GM12878 (cell line): ENCODE measurements at places on chromosomes 4 and X.

- DNase-seq: no peak
Measured at GRCh38 chr4:5893591-5893990, 705 bp upstream of the CRMP1 start.

DNA sequence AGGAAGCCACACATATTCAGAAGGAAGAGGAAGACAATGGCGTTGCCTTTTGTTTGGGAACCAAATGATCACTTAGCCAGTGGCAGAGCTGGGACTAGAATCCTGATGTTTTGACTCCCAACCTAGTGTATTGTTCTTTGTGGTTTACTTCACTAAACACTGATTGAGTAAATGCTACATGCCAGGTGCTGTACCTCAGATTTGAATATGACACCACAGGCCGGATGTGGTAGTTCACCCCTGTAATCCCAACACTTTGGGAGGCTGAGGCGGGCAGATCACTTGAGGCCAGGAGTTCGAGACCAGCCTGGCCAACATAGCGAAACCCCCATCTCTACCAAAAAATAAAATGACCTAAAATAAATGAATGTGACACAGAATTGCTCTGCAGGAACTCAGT lies 8.4 kb downstream of the NDUFA1 start:
- no peak for DNase-seq

- DNase-seq: no peak
Measured at GRCh38 chr4:41120297-41121217, 93.8 kb downstream of the APBB2 start.

GRCh38 chr4:164591666-164592065 lies 162.3 kb upstream of the SMIM31 start:
- no peak for DNase-seq

DNA sequence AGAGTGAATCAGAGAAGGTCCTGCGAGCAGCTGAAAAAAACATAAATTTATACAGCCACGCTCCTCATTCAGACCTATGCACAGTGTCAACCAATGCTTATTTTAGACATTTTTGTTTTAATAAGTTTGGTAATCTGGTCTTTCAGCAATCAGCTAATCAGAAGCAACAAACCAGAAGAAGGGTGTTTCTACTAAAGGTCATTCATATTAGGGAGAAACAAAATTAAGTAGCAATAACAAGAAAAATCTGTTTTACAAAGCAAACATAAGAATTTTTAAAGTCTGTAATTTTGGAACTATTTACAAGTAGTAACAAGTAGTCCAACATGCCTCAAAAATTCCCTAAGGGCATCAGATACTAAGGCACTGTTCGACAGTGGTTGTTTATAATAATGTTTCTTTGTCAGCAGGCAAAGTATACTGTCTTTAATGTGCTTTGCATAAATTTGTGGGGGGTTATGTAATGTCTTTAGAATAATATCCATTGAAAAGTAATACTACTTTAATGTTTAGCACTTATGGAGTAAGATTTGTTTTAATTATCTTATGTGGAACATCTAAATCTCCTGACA lies 82.8 kb downstream of the PHOX2B start:
- no peak for DNase-seq

DNA sequence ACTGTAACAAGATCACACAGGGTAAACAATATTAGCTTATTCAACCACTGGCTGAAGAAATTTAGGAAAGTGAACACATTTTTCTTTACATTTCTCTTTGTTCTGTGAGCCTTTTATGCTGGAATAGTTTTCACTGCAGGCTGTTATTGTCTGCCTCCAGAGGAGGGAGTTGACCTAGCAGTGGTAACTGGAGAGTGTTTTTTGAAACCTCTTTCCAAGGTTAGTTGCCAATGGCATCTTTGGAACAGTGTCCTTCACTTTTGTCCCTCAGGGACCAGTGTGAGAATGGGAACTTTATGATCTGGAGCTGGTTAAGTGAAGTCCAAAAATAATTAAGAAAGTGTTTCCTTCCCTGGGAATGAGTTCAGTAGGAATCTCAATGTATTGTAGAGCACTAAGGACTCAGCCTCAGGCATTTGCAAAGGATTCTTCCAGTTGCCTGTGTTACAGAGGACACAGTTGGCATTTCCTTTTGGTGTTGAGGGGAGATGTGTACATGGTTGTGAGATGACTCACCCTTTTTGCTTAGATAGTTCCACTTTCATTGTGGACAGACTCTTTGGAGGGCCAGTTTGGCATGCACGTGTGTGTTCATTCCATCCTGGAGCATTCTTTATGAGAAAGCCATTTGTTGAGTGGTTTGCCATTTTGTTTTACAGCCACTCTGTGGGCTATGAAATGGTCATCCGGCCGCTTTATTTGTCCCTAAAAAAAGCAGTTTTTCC lies 61.3 kb downstream of the AR start:
- no peak for DNase-seq

DNA sequence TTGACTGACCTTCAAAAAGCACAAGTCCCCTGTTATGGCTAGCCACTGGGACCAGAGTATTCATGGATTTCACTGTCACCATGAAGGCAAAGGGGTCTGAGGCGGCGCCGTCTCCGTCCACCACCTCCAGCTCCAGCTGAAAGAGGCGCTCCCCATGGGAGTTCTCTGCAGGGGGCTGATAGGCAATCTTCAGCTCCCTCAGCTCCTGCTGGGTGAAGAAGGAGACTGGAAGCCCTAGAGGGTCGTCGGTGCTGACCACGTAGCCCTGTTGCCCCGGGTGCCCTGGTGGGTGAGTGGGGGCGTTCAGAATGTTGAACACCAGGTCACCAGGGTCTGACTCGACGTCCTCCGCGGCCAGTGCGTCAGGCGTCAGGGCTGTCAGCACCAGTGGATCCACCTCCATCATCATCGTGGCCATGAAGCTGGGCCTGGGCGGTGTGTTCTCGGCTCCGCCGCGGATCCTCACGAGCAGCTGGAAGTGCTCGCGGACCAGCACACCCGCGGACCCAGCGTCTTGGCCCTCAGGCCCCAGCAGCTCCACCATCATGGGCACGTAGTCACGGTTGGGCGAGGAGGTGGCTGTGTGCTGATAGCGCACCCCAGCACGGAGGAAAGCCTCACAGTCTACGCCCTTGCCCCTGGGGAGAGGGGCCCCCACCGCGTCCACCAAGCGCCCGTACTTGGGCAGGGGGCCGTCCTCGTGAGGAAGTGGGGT lies 987 bp downstream of the FREM3 start:
- no peak for DNase-seq
